ENCODE measurements at places on chromosomes 4 and X.

- no peak for DNase-seq
Measured at GRCh38 chr4:132669786-132670185, 479.3 kb upstream of the PCDH10 start.

DNA sequence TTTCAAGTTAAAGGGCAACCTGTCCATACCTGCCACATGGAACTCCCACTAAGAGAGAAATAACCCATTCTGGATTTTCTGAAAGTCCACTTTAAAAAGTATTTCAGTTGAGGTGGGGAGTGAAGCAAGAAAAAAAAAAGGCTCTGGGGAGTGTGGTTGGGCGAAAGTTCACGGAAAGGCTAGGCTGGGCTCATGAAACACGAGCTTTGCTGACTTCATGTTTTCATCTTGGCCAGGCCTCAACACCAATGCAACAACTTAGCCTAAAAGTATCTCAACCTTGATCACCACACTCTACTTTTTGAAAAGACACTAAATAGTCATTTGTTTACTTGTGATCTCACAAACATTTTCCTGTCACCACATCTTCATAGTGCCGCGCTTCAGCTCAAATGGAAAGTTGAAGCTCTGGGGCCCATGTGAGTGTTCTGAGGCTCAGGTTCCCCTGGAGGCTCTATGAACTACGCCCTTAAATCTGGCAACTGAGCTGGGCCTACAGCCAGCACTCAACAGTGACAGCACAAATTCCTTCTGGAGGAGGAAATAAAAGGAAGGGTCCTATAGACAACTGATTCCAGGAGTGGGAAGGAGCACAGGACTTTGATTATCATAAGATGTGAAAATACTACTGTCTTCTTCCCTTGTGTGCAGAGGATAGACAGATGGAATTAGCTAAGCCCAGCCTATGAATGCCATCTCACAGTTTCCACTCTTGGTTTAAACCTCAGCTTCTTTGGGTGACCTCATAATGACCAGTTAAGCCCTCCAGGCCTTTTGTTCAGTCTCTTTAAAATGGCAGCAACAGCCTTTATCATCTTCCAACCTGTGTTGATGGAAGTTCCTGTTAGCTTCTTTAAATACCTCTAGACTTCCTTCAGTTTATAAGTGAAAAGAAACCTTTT is 5.1 kb downstream of the CD40LG start:
- no peak for DNase-seq

DNA sequence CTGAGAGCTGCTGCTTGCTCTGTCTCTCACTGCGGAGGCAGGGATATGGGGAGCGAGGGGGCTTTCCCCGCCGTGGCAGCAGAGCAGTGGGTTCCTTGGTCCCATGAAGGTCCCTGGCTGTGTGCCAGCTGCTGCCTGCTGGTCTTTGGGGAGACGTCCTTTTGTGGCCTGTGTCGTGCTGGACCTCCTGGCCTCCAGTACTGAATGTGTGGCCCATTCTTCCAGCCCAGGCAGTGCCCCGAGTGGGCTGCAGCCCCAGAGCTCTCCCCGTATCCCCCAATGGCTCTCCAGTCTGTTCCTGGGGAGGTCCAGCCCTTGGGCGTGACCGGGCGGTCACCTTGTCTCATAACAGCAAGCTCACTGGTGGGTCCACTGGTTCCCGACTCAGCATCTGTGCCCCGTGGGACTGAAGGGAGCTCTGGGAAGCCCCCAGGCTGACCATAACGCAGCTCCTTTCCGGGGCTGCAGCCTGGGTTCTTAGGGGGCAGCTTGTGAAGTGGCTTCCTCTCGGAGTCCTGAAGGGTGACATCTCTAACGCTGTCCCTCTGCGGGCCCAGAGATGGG is 115.6 kb downstream of the SMIM20 start:
- DNase-seq = peak; percentile 10

- DNase-seq = no peak
Measured at GRCh38 chr4:158913766-158914165, 144.9 kb downstream of the FNIP2 start.

DNA sequence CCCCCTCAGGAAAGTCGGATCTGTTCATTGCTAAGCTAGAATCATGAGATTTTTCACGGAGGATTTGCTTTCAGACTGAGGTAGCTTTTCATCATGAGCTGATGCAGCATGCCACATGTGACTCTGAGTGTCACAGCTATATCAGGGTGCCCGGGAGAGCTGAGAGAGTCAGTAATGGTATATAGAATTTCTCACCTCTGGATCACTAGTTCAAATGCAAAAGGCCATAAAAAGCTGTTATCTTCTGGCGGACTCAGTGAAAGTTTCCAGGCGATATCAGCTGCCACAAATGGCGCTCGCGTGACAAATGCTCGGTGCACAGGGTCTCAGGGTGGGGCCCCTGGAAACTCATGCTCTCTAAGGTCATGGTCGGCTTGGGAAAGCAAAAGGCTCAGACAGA is 150.1 kb downstream of the DHX15 start:
- no peak for DNase-seq
